ENCODE measurements at places on chromosomes 16 and 17. TPM values are rescaled to one million over a fixed set of nuclear protein-coding genes. Genes with fewer than 3 reads are reported as not detected.
A peak's percentile ranks its signal among the peaks of the same experiment; 100 is the strongest.

- peak; percentile 67 for DNase-seq
- no peaks in the 10 kb centered on the region for H3K27me3 ChIP-seq
- no peak overlapping the region for H3K27ac ChIP-seq
- H3K4me1 ChIP-seq = 0 out of 2 replicates have a peak, but pooled peaks cover 7% of the 10 kb centered on the region
Measured at GRCh38 chr16:10181196-10182162, 749 bp downstream of the GRIN2A start.

DNA sequence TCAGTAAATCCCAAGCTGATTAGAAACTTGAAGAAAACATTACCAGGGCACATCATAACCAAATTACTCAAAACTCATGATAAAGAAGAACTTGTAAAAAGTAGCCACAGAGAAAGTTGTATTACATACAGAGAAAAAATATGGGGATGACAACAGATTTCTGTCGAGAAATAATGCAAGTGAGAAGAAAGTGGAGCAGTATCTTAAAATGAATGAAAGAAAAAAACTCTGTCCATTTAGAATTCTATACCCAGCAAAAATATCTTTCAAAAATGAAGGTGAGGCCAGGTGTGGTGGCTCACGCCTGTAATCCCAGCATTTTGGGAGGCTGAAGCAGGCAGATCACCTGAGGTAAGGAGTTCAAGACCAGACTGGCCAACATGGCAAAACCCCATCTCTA, 165.9 kb downstream of the PARN start:
- H3K27ac ChIP-seq = no peak overlapping the region
- H3K4me3 ChIP-seq = no peak overlapping the region
- no peak for DNase-seq

- peak overlapping the region; percentile 98 for H3K27ac ChIP-seq
- H3K27me3 ChIP-seq = no peaks in the 10 kb centered on the region
- DNase-seq = no peak
- H3K4me1 ChIP-seq = peaks cover 29% of the 10 kb centered on the region
- no peak overlapping the region for H3K4me3 ChIP-seq
- no peaks in the 10 kb centered on the region for H3K36me3 ChIP-seq
Measured at GRCh38 chr16:46748775-46749705, 896 bp upstream of the MYLK3 start.

DNA sequence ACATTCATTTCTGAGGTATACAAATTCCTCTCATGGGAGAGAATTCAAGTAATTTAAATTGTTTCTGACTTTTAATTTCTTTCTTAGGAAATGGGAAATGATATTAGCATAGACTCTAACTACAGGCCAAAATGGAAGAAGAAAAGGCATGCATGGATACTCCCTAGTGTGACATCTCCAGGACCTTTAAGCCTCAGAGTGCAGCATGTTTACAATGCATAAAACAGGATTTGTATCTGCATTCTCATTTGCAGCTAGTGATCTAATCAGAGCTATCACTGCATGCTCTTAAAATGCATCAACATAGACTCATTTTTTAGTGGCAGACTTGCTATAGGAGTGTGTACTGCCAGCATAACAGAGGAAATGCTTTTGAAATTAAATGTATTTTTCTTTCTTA, 224.6 kb upstream of the GOT2 start:
- no peak overlapping the region for H3K27ac ChIP-seq
- DNase-seq = no peak
- no peaks in the 10 kb centered on the region for H3K36me3 ChIP-seq
- H3K27me3 ChIP-seq = no peaks in the 10 kb centered on the region
- no peak overlapping the region for H3K4me3 ChIP-seq

DNA sequence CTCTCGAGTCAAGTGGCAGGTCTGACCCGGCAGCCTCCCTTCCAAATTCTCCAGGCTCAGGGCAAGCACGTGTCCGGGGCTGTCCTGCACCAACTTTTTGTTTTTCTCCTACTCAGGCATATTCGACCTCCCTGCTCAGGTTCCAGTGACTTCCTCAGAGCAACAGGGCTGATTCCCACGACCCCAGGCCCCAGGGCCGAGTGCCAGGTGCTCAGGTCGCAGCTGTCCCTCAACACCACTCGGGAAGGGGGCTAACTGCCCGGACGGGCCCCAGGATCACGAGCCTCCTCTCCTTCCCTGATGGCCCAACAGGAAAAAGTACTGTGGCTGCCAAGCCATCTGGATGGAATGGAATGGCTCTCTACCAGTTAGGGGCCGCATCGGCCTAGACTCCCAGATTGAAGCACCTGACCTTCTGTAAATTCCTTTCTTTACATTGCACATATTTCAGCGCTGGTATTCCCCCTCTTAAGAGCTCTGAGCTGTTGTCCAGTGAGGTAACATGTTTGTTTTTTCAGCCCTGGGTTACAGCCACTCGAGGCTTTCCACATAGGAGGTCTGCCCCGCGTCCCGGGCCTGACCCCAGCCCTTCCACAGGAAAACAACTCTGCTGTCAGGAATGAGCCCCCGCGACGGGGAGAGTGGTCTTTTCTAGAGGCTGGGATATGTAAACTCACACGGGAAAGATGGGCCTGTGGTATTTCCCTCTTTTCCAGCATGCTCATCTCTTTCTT, 25.0 kb downstream of the NXN start:
- H3K36me3 ChIP-seq = no peaks in the 10 kb centered on the region
- peak overlapping the region; percentile 99 for H3K27ac ChIP-seq
- peak; percentile 80 for DNase-seq
- H3K27me3 ChIP-seq = no peaks in the 10 kb centered on the region
- H3K4me3 ChIP-seq = no peak overlapping the region

- no peak for DNase-seq
- H3K4me1 ChIP-seq = peaks cover 7% of the 10 kb centered on the region
- H3K27ac ChIP-seq = no peak overlapping the region
- no peaks in the 10 kb centered on the region for H3K36me3 ChIP-seq
Measured at GRCh38 chr16:54647216-54647615, 283.4 kb upstream of the IRX5 start.

DNA sequence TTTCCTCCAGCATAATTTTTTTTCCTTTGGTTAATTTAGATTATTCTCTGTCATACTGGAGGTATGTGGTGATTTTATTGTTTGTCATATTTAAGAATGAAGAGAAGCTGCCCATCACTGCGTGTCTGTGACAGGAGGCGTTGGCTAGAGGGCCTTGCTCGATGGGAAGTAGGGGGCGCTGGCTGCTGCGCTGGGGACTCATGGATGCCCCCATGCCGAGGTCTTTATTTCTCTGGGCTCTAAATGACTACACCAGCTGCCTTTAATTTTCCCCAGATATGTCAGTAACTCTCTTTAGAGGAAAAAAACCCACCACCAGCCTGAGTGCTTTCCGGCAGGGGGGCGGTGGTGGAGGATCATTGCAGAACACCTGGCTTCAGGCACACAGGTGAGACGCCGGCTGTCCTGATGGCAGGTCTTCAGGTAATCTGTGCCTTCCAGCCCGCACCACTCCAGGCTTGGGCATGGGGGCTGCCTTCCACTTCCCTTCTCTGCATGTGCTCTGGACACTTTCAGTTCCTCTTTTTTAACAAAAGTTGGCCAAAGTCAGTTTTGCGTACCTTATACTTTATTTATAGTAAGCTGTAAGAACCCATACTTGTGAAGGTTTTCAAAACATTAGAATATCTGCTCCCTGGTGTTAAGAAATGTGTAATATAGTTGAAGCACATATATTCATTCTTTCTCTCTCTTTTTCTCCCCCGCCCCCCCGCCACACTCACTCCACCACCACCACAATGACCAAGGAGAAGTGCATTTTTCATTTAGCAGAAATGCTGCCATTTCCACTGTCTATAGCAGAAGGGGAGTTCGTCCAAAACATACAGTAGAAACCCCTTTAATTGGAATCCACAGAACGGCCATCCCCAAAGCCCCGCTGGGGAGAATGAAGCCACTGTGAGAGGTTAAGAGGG, 192.7 kb downstream of the RPTOR start:
- H3K27ac ChIP-seq = no peak overlapping the region
- H3K4me1 ChIP-seq = no peaks in the 10 kb centered on the region
- no peak overlapping the region for H3K4me3 ChIP-seq
- no peak for DNase-seq

GRCh38 chr17:32303781-32304288, 38.1 kb downstream of the C17orf75 start:
- no peak for DNase-seq
- no peak overlapping the region for H3K27ac ChIP-seq
- no peaks in the 10 kb centered on the region for H3K36me3 ChIP-seq

GRCh38 chr17:35022536-35023063, 40.9 kb downstream of the RFFL start:
- H3K27me3 ChIP-seq = no peaks in the 10 kb centered on the region
- no peak overlapping the region for H3K27ac ChIP-seq
- peaks cover 12% of the 10 kb centered on the region for H3K4me1 ChIP-seq
- no peak for DNase-seq

DNA sequence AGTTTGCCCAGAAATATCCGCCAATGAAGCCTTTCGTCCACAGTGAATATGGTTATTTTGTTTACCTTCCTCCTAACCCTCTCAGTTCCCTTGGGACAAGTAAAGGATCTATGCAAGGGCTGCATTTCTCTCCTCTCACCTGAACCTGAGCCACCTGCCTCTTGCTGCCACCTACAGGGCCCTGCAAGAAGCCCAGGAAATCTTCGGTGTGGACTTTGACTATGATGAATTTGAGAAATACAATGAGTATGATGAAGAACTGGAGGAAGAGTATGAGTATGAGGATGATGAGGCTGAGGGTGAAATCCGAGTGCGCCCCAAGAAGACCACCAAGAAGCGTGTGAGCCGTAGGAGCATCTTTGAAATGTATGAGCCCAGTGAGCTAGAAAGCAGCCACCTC, 14.0 kb downstream of the SUPT6H start:
- H3K4me1 ChIP-seq = no peaks in the 10 kb centered on the region
- H3K36me3 ChIP-seq = peaks cover 18% of the 10 kb centered on the region
- no peak overlapping the region for H3K27ac ChIP-seq
- DNase-seq = peak; percentile 59

GRCh38 chr17:7204336-7204735, 15.3 kb downstream of the DLG4 start:
- no peak for DNase-seq
- no peaks in the 10 kb centered on the region for H3K36me3 ChIP-seq
- H3K4me1 ChIP-seq = no peaks in the 10 kb centered on the region
- H3K27me3 ChIP-seq = no peaks in the 10 kb centered on the region

CACNA1H gene
- total RNA-seq = 6.5 TPM

MIEN1 gene
- total RNA-seq = 42.9 TPM

TBC1D3D gene
- 0.86 TPM for total RNA-seq

KRTAP9-2 gene
- total RNA-seq = not detected

USH1G gene
- 0.48 TPM for total RNA-seq
